ENCODE measurements at places on chromosomes 4 and X.

- no peak for DNase-seq
These were observed 68.7 kb upstream of the TAB3 start for GRCh38 chrX:30957753-30958152.

DNA sequence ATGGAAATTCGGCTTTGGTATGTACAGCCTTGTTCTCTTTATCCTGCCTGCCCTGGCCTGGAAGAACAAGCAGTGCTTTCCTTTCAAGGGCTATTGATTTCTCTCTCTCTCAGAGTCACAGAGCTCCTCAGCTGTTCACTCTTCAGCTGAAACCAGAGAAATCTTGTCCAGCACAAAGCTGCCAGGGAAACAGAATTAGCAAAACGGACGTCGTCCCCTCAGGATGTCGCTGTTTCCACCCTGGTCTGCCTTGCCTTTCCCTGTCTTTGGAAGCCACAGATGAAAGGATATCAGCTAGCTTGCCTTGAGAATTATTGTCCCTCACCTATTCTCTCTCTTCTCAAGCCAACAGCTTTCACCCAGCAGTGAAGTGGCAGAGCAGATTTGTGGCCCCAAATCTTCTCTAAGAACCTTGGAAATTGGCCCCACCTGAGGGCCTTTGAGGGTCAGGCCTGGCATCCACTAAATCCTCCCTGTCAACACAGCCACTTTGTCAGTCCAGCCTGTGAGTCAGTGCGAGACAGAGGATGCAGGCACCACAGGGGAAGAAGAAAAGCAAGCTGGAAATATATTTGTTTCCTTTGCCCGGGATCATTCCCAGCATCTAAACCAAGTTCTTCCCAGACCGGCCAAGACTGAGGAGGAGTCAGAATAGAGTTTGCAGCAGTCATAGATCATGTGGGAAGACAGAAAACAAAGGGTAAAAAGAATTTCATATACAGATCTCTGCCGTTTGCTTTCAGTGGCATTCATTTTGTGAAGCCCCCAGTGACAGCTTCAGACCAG, 63.8 kb upstream of the MTM1 start:
- DNase-seq: no peak

DNA sequence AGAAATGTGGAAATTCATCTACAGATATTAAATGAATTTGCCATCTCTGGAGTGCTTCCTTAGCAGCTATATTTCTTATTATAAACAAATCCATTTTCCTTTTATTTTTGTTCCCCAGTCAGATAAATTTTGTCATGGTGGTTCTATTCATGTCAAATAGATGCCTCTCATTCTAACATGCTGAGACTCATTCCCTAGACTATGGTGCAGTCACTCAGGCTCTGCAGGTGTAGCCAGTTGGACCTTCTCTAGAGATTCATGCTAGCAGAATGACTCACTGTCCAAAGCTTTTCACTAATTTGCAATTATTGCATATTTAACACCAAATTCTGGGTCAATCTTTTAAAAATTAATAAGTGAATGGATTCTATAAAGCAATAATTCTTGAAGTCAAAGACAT, 1392.7 kb downstream of the PCDH7 start:
- DNase-seq: no peak

- DNase-seq: no peak
These were observed 190.5 kb downstream of the DTHD1 start for GRCh38 chr4:36471903-36472302.

DNA sequence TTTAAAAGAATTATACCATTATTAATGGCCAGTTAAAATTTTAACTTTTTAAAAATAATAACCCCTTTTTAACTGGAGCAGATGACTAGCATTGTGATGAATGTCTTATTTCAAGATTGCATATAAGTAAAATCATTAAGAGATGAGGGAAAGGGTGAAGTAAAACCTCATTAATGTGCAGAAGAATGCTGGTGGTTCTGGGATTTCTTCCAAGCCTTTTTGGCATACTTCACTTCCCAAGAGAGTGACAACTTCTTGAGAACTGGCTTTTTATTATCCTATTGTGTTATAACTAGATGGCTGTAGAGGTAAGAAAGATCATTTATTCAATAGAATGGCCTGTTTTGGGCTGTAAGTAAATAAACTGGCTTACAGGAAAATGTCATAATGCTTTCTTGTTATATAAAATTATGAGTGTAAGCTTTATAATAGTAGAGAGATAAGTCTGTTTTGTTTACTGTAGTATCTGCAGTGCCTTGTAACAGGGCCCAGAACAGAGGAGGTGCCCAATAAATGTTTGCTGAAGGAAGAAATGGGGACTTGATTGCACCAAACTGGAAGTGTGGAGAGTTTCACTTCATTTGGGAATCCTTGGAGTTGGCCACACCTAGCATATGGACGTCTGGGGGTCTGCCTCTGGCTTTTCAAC, 242.9 kb upstream of the PITX2 start:
- DNase-seq: no peak

- DNase-seq: no peak
These were observed 26.5 kb upstream of the NEIL3 start for GRCh38 chr4:177283167-177283566.

- no peak for DNase-seq
These were observed 58.2 kb downstream of the ANXA10 start for GRCh38 chr4:168150420-168151050.

All from CD4-positive, alpha-beta T cell treated with Interleukin-15 for 4 hours (primary cell).